GM12865 (cell line): ENCODE measurements at places on chromosomes 7 and 10.

DNA sequence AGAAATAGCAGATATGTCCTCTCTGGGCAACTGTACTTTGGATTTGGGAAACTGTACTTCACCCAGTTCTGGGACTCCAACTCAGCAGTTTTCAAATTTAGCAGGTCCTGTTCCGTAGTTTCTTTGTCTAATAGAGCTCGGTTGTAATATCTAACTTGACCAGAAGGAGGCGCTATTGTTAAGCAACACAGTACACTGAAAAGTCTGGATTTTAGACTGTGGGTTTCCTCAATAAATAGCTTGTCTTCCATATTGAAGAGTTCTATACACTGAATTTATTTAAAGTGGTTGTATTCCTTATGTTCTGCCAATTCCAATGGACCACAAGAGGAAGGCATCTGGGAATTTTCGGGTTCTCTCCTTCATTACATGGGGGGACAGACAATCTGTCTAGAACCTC is 39.8 kb downstream of the ELFN1 start:
- no peak for DNase-seq

- DNase-seq = no peak
These were observed 98.8 kb downstream of the CNOT4 start for GRCh38 chr7:135411098-135411497.

DNA sequence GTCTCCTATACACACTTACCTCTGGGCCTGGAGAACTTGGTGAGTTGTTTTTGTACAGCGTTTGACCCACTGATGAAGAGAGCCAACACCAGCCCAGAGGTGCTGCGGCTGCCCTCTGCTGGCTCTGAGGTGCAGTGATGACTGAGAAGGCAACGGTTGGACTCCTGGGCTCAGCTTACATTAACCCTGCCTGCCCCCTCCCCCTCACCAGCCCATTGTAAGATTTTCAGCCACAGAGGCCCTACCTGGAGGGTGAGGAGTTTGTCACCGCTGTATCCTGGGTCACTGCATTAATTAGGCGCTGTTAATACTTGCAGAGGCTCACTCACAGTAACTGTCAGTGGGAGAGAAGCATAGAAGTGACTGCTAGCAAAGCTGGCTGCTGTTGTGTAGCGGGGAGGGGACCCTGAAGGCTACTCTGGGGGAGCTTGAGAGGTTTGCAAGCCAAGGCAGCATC is 19.0 kb upstream of the ANKRD2 start:
- DNase-seq = peak; percentile 81

GRCh38 chr10:63770523-63770922 is 249.3 kb downstream of the REEP3 start:
- no peak for DNase-seq
